NCI-H748 treated with DMSO at 0.1 percent for 48 hours (cell line): ENCODE measurements at places on chromosomes 6 and 20.
A peak's percentile ranks its signal among the peaks of the same experiment; 100 is the strongest.

- DNase-seq: no peak
Observed at GRCh38 chr6:160393891-160394653, 45.9 kb downstream of the SLC22A3 start.

GRCh38 chr20:4216866-4217265 is 201.5 kb upstream of the RNF24 start:
- DNase-seq: no peak

DNA sequence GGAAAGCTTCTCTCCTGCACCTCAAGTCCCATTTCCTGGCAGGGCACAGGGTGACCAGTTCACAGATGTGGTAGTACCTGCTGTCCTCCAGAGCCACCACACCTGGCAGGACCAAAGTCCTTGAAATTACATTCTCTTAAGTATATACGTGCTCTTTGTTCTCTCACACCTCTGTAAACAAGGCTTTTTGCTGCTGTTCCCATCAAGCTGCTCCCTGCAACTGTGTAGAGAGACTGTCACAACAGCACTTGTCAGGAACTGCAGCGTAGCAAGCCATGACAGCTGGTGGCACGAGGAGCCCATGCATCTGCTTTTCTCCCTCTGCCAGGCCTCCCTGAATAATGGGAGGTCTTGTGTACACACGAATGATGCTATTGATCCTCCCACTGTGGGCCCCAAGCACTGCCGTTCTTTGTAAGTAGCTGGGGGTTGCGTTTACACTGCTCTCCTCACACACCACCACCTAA is 431.8 kb downstream of the CD83 start:
- peak; percentile 97 for DNase-seq

DNA sequence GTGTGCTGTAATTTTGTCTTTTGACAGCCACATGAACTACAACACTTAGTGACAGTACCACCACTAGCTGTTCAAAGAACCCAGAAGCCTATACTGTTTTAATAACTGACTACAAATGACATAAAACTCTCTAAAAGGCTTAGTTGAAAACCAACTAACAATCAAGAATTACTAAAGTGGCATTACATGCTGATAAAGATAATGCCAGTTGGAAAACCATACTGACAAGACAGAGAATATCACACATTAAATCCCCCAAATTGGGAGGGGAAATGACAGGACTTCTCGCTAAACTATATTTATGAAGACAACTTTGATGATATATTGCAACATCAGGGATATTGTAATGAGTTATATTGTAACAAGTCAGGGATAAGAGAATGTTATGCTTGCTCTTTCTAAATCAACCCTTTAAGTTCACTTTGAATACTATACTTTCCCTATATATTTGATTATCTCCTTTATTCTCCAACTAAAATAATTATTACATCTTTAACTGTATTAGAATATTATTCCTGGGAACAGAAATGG is 6.2 kb downstream of the NCOA5 start:
- no peak for DNase-seq

DNA sequence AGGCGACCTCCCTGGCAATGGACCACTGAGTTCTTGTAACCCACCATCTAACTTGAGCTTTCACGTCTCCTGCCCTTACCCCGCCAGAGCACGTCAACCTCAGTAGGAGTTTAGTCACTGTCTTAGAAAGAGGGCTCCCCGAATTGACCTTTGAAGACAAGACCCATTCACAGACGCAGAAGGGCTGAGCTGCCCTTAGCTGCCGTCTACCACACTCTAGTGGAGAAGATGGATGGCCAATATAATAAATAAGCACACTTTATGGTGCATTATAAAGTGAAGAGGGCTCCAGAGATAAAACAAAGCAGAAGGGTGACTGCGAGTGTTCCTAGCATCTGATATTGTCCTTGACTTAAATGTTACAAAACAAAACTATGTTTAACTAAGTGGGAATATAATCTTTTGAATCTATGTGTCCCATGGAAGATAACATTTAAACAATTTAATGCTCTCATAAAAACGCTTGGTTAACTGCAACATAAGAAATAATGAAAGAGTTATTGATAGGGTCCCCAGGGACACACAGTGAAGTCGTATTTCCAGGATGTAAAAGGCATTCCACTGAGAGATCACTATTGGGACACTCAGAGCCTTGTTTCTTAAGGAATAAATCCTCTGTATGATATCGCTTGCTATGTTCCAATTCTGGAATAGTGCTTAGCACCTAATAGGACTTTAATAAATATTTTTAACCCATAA is 261.1 kb downstream of the THBS2 start:
- DNase-seq: no peak

DNA sequence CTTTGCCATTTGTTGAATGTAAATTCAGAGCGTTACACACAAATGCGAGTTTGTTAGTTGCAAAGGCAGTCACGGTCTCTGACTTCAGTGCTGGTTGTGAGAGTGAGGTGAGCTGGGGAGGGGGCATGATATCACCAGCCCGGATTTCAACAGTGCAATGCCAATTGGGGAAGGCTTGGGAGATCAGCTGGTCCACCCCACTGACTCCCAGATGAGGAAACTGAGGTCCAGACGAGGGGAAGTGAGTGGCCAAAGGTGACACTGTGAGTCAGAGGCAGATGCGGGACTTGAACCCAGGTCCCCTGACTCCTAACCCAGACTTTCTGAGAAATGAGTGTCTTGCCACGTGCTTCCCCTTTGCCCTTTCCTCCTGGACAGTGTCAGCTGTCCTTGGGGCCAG is 62.1 kb downstream of the CEBPB start:
- no peak for DNase-seq
